ENCODE measurements at places on chromosomes 7 and 10.

DNA sequence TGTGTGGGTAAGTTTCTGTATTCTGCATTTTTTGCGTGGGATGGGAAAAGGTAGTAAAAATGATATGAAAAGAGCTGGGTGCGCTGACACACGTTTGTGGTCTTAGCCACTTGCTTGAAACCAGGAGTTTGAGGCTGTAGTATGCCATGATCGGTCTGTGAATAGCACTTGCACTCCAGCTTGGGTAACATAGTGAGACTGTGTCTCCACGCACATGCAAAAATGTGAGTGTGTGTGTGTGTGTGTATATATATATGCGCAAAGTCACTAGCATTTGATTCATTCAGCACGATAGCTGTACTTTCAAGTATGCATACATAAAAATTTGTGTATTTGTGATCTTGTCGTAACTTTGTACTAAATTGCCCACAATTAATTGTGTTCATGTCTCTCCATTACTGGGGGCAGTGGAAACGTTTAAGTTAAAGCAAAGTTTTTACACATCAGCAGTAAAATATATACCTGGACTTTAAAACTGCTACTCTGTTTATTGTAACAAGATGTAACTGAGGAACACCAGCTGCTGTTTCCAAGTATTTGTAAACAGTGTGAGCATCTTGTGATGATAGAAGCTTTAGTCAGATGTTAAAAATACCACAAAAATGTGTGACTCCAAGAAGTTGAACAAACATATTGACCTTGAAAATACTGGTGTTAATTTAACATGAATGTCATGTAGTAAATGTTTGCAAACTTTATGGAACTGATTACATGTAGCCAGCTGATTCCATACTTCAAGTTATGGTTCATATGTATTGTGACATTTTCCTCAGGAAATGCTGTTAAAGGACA, 1.6 kb downstream of the ZRANB1 start:
- DNase-seq = no peak

DNA sequence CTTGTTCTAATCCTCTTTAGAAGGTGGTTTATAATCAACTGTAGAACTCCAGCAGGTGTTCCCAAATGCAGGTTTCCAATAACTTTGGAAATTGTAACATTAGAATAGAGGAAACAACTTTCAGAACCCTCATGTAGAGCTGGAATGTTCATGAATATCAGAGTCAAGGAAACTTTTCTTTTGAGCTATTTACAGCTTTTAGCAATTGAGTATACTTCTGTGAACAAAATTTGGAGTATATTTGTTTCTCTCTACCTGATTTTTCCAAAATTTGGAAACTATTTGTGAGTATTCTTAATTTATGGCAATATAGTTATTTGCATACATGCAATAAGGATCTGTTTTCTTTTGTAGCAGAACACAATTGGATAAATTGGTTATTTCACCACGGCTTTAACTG, 2.8 kb upstream of the CFAP43 start:
- no peak for DNase-seq

DNA sequence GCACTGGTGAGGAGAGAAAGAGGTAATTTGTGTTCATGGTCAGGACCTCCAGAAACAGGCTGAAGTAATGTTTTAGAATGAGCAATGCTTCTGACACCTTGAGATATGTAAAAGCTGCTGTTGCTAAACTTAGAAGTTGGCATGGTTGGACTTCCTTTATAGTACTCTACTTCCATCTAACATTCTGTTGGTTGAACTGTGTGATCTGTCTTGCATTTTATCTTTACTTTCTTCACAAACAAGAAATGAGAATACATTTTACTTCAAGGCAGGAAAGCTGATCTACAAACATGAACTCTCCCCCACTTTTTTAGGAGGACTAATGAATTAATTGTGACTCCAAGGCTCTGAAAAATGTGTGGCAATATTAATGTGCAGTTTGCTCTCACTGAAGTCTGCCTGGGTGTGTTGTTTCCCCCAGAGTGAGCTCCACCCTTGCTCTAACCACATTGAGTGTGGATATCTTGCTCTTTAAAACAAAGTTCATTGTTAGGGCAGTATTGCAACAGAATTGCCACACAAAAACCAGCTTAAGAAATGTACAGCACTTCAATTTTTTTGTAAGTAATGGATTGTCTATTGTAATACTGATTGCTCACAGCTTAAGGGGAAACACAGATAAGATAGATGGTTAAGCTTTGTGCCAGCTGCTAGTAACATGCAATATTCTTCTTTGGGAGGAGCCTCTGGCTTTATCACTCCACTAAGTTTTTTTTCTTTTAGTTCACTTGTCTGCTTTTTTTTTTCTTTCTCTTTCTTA, 69.0 kb downstream of the ADD3 start:
- no peak for DNase-seq

DNA sequence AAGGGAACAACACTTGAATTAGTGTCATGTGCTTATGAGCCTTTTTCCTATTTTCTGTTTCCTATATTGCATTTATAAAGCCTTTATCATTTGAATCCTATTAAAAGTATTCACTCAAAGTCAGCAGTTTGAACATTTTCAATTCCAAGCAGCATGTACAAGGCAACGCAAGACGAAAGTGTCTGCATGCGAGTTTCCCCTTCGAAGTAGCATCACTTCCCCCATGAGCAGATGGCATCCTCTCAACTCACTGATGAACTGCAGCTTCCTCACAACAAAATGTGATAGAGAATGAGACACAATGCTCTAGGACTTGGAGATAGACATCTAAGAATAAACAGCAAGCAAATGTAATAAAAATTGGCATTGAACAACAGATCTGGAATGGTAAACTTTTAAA, 270.7 kb downstream of the PRPF18 start:
- no peak for DNase-seq

DNA sequence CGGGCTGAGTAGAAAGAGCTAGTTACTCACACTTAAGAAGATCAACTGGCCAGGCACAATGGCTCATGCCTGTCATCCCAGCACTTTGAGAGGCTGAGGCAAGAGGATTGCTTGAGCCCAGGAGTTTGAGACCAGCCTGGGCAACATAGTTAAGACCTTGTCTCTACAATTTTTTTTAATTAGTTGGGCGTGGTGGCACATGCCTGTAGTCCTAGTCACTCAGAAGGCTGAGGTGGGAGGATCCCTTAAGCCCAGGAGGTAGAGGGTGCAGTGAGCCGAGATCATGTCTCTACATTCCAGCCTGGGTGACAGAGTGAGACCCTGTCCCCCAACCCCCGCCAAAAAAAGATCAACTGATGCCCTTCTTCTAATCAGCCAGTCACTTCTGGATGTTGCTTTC, 74.6 kb upstream of the ATP6V0A4 start:
- no peak for DNase-seq

GRCh38 chr10:14613588-14613920, 161.1 kb downstream of the FAM107B start:
- no peak for DNase-seq

DNA sequence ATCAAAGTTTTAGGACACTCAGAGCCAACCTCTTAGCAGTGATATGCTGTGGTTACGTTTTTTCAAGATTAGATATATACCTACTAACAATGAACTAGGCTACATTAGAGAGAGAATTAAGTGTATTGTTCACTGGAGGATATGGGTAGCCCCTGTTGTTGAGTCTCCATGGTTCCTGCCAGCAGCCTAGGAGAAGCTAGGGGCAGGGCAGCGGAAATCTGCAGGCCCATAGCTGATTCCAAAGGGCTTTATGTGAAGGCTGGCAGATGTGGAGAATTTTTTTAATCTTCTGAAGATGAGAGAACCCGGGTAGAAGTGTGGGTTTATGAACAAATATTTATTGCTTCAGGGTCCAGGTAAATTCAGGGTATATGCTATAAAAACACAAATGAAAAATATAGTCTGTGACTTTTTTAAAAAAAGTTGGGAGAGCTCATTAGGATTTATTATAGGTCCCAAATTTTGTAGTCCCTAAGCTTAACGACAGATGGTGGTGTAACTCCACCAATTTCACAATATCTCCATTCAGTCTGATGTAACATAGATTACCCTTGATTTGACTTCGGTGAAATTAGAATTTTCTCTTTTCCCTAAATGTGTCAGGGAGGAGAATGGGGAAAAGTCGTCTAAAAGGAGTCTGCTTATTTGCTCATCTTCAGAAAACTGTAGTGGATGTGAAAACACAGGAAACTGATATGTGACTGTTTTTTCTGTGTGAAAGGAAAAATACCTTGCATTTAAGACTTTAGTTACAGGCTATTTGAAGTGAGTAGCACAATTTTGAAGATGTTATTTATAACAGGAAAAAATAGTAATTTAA, 163.0 kb upstream of the PPP1R3A start:
- DNase-seq = no peak

- no peak for DNase-seq
Measured at GRCh38 chr7:36048141-36048901, 104.7 kb upstream of the EEPD1 start.
